ENCODE measurements at places on chromosomes 11 and 22. TPM values are rescaled to one million over a fixed set of nuclear protein-coding genes. Genes with fewer than 3 reads are reported as not detected.

NPAS4 gene
- not detected for total RNA-seq

PLAAT5 gene
- total RNA-seq, result not detected

NCAM1 gene
- 0.45 TPM for total RNA-seq

SMIM35 gene
- total RNA-seq, result not detected

OR8A1 gene
- not detected for total RNA-seq

AGBL2 gene
- total RNA-seq, result 0.09 TPM

TPCN2 gene
- 9.6 TPM for total RNA-seq

MYEOV gene
- 1.5 TPM for total RNA-seq

GLYAT gene
- not detected for total RNA-seq

OR8D4 gene
- not detected for total RNA-seq

NXPE1 gene
- not detected for total RNA-seq

IL10RA gene
- total RNA-seq, result not detected

EI24 gene
- total RNA-seq, result 110 TPM

ADM gene
- total RNA-seq, result 241 TPM

MAP6 gene
- 0.27 TPM for total RNA-seq

TBCEL gene
- total RNA-seq, result 18.9 TPM

CLTCL1 gene
- 4.2 TPM for total RNA-seq

CARD16 gene
- total RNA-seq, result 42.3 TPM

MMP3 gene
- not detected for total RNA-seq

SCYL1 gene
- total RNA-seq, result 70.9 TPM

MS4A14 gene
- total RNA-seq, result not detected

ADAMTS8 gene
- total RNA-seq, result not detected

RAG2 gene
- not detected for total RNA-seq

CD3G gene
- total RNA-seq, result not detected

SYNGR1 gene
- total RNA-seq, result 0.72 TPM

PYGM gene
- 0.38 TPM for total RNA-seq

NLRP10 gene
- total RNA-seq, result not detected

UVRAG gene
- total RNA-seq, result 52.2 TPM

TRPM5 gene
- not detected for total RNA-seq
